ENCODE measurements at places on chromosomes 2 and 18.
A peak's percentile ranks its signal among the peaks of the same experiment; 100 is the strongest.

DNA sequence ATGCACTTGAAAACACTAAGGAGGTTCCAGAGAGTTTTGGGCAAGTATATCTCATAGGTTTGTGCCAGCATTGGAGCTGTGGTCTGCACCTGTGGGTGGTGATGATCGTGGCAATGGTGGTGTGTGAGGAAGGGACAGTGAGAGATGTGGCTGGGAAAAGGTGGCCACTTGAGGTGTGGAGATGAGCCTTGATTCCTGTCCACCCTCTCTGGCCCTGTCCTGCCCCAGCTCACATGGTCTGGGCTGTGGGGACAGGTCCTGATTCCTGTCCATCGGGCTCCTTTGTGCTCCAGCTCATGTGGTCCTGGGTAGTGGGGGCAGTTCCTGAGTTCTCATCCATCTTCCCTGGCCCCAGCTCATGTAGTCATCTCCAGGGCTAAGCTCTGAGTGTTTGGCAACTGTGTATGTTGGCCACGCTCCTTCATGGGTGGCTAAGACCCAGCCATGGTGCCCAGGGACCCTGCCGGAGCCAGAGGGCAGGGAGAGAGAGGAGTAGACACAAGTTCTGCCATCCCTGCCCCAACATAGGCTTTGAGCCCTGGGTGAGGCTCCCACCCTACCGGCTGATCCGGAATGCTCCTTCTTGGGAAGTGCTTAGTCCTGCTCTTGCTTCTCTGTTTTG, 294.4 kb upstream of the HDAC4 start:
- DNase-seq = no peak

DNA sequence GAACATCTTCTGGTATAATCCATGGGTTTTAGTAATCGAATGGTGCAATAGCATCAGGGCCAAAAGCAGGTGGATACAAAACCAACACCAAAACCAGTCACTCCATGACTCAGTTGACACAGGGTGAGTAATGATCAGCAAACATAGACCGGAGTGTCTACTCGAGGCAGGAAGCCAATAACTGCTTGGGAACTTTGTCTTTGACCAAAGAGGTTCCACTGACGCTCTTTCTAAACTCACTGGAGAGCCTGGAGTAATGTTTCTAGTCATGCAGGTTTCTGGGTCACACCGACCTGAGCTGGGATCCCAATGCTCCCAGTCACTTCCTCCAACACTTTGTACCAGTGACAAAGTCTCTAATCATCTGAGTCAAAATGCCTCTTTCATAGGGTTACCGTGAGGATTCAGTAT, 30.9 kb downstream of the MREG start:
- DNase-seq = no peak

- DNase-seq = no peak
These were observed 514.0 kb upstream of the CDH2 start for GRCh38 chr18:28690836-28691495.

GRCh38 chr2:10022966-10023662, 20.2 kb upstream of the KLF11 start:
- no peak for DNase-seq

- DNase-seq = no peak
These were observed 439.2 kb upstream of the REG3G start for GRCh38 chr2:78586316-78586715.

GRCh38 chr2:207955456-207955855, 69.9 kb downstream of the PLEKHM3 start:
- DNase-seq = no peak

DNA sequence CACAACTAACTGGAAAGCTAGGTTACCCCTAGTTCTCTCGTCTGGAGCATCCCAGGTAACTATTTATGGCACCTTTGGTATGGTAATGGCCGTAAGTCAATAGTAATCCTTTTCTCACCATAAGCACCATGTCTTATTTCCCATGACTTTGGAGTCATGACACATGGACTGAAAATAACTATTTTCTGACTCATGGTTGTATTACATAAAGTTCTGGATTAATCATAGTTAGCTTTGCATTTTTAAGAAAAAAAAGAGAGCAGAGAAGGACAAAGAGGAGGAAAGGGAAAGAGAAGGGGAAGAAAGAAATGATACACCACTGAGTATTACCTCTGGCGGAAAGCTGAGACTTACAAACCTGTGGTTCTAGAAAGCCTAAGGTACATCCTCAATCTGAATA, 99.3 kb downstream of the BIN1 start:
- DNase-seq = no peak

DNA sequence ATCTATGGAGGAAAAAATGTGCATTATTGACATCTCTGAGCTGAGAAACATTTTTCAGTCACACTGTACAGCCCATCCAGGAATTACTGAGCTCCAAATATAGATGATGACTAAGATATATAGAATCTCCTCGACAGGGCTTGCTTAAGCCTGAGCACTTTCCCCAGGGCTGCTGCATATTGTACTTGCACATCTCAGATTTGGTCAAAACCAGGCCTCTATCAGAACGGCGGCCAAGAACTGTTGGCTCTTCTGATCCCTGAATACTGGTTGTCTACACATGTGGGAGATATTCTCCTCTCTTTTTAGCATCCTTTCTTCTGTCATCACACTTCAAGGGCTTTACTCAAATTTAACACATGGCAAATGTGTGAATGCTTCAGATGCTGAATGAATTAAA, 201.5 kb upstream of the SLC35G4 start:
- DNase-seq = no peak

GRCh38 chr2:20092226-20092900, 40.9 kb upstream of the LAPTM4A start:
- no peak for DNase-seq

- no peak for DNase-seq
These were observed 62.7 kb upstream of the KIF5C start for GRCh38 chr2:148812306-148812705.

GRCh38 chr2:203894262-203894661, 26.7 kb downstream of the CTLA4 start:
- no peak for DNase-seq

GRCh38 chr18:35564795-35565453, 16.6 kb upstream of the GALNT1 start:
- DNase-seq = no peak

- DNase-seq = no peak
These were observed 18.7 kb downstream of the FHOD3 start for GRCh38 chr18:36316246-36316645.

DNA sequence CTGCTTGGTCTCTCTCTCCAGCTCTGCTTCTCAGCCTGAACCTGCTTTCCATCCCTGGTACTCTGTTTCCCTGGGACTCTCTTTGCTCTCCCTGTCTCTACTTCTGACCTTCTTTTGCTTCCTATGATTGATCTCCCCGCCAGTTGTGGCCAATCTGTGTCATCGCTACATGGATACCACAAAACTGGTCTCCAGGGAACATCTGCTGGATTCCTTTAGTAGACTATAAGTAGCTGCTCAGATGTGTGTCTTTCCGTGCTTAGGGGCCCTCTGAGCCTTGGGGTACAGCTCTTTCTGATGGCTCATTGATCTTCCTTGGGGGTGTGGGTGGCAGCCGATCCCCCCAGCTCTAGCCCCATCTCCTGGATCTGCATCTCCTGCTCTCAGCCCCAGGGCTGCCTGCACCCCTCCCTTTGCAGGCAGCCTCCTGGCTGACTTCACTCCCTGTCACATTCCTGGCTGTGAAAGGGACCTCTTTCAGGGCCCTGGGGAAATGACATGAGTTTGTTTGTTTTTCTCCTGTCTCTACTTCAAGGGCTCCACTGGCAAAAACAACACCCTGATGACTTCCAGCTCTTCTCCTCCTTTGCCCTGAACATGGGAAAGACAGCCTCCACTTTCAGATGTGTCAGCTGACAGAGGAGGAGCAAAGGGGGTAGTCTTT, 333.7 kb downstream of the CYP26B1 start:
- DNase-seq = no peak

DNA sequence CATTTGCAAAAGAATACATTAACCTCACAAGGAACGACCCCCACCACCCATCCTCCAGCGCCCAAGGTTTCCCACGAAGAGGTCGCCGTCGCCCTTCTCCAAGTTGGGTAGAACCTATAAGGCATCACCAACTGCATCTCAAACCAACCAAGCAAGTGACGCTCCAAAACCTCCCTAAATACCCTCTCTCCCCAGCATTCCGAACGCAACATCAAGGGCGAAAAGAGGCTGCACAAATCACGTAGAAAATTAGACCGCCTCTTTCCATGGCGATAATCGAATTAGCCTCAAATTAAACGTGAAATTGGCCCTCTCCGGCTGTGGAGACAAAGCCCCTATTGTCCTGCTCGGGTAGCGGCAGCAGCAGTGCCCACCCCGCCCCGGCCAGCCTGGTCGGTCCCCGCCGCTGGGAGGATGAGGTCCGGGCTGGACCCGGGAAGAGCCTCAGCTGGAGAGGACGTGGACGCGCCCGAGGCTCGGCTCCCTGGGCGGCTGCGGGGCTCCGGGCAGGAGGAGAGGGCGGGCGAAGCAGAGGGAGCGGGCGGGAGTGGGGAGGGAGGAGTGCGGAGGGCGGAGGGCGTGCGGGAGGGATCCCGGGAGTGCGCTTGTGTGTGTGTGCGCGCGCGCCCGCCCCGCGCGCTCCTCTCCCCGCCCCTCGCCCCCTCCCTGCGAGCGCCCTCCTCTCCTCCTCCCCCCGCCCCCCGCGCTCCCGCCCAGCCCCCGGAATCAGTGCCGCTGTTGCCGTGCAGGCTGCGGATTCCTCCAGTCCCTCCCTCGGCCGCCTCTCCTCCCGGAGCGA, at the start of gene SPTBN1:
SPTBN1 (plus strand) TSS at position 765 of the 799 bp plus-strand sequence. CDS start 70,092 bp downstream, outside the sequence.
- DNase-seq = peak; percentile 11

GRCh38 chr18:57649556-57650500, 28.2 kb upstream of the NARS1 start:
- DNase-seq = no peak

DNA sequence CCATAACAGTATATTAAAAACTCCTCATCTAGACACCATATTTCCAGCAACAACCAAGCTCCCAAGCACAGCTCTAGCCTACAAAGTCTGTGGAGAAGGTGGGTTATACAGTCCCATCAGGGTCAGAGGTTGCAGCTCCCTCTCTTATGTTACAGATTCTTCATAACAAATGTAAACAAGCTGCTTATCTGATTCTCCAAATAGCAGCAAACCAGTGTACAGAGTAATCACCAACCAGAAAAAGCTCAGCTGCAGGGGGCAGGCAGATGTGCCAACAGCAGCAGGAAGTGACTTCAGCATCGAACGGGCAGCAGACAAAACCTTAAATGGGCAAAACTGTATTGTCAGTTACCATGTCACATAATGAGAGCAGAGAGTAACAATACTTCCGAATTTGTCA, 52.9 kb upstream of the NABP1 start:
- no peak for DNase-seq

DNA sequence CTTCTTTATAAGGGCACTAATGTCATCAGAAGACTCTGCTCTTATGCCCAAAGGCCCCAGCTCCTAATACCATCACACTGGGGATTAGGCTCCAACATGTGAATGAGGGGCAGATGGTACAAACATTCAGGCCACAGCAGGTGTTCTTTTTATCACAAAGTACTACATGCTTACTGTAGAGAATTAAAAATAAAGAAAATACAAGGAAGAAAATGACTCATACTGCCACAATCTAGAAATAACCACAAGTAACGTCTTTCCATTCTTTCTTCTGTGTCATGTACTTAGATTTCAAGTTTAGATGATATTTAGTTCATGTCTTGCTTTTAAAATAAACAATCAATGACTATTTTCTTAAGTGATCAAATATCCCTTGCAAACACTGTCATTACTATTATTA, 100.3 kb upstream of the NEDD4L start:
- no peak for DNase-seq

- no peak for DNase-seq
These were observed 170.0 kb upstream of the COPS8 start for GRCh38 chr2:236915726-236916125.

- no peak for DNase-seq
These were observed 35.0 kb upstream of the PTMA start for GRCh38 chr2:231673348-231673770.

DNA sequence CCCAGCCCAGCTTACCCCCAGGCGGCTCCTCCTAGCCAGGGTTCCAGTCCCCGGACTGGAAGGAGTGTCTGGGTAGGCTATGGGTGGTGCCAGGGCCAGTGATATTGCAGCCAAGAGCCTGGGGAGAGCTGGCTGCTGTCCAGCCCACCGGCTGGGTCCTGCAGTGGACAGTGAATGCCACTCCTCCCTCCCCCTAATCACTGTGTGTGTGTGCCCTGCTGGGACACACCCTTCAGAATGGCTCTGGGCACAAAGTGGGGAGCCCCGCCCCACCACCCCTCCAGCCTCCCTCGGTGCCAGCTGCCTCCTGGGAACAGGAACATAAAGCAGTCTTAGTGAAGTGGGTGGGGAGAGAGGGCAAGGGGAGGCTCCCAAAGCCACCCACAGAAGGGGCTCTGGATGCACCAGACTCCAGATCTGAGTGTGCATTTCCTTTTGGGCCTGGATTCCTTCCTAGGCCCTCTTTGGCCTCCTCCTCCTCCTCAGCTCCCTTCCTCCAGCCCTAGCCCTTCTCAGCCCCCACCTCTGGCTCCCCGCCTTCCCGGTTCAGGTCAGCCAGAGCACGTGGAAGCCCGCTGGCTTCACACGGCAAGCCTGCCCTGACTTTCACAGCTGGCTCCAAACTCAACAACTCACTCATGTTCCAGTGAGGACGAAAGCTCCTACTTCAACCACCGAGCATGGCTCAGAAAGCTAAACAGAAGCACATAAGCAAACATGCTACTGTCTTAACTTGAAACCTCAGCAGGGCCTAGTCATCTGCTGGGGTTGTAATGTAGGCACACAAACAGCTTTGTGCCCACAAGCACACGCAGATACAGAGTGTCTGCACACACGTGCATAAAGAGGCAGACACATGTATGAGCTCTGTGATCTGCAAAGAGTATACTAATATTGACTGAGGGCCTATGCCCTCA, 209.2 kb upstream of the SMAD2 start:
- no peak for DNase-seq

- no peak for DNase-seq
These were observed 472.8 kb downstream of the PLCL1 start for GRCh38 chr2:198277181-198277580.

DNA sequence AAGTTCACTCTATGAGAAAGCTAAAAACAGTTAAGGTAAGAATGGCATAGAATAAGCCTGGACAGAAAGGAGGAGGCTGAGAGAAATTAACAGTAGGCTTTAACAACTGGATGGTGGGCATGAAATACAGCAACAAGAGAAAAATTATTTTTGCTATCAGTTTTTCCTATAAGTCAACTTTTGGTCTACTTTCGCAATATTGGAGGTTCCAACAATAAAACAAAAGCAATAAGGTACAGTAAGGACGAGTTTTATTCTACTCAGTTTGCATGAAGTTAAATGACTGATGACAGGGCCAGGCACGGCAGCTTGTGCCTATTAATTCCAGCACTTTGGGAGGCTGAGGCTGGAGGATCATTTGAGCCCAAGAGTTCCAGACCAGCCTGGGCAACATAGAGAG, 17.3 kb downstream of the RAB1A start:
- DNase-seq = no peak

GRCh38 chr2:136207665-136208064, 89.7 kb upstream of the CXCR4 start:
- DNase-seq = no peak

DNA sequence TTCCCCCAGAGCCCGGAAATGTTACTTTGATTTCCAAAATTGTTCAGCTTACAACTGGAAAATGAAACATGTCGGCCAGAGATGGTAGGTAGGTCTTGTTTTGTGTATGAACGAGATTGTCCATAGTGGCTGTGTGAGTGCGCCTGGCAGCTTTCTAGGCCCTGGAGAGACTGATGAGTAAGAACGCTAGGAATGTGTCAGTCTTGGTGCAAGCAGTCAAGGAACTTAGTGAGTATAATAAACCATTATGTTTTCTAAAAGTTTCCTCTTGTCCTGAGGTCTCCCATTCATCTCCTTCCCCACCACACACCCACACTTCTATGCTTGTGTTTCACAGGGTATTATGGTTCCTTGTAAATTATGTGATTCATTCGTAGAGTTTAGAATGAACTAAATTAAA, 234.2 kb downstream of the CDH2 start:
- DNase-seq = no peak

- DNase-seq = no peak
These were observed 208.2 kb downstream of the FHOD3 start for GRCh38 chr18:36505665-36506064.
